Dermis microvascular lymphatic vessel endothelial cell (primary cell): ENCODE measurements at places on chromosomes 4 and X. TPM values are rescaled to one million over a fixed set of nuclear protein-coding genes. Genes with fewer than 3 reads are reported as not detected.

The CYSLTR1 gene
- total RNA-seq, result under 0.01 TPM in 2 replicates

The AKAP4 gene
- not detected in 2 replicates for total RNA-seq

The RHOXF1 gene
- not detected in 2 replicates for total RNA-seq

The BBS7 gene
- 7.8 and 11.7 TPM in 2 replicates for total RNA-seq

The FGF5 gene
- 0.13 TPM in 2 replicates for total RNA-seq

The TMPRSS11A gene
- total RNA-seq, result not detected in 2 replicates

The PROM1 gene
- under 0.01 TPM in 2 replicates for total RNA-seq

The STPG2 gene
- 0.13 TPM in 1 of 2 replicates, not detected in the other for total RNA-seq

The FAM47E gene
- 0.13 and 0.26 TPM in 2 replicates for total RNA-seq

The RENBP gene
- 10.1 and 40.3 TPM in 2 replicates for total RNA-seq

The AMTN gene
- not detected in 2 replicates for total RNA-seq

The FGFBP2 gene
- not detected in 2 replicates for total RNA-seq

The COL4A5 gene
- total RNA-seq, result 30.7 and 34.9 TPM in 2 replicates

The CXXC4 gene
- under 0.01 TPM in 1 of 2 replicates, not detected in the other for total RNA-seq

The POU3F4 gene
- not detected in 2 replicates for total RNA-seq

The ANXA3 gene
- 16.2 and 36.1 TPM in 2 replicates for total RNA-seq

The IL21 gene
- total RNA-seq, result not detected in 2 replicates

The DDX60 gene
- 19.5 and 23.4 TPM in 2 replicates for total RNA-seq

The AFM gene
- total RNA-seq, result not detected in 2 replicates

The RBM46 gene
- total RNA-seq, result not detected in 2 replicates

The MAGEB2 gene
- total RNA-seq, result not detected in 2 replicates

The MAGEA3 gene
- total RNA-seq, result not detected in 2 replicates

The NR3C2 gene
- total RNA-seq, result 6.0 and 8.5 TPM in 2 replicates

The NXF2B gene
- total RNA-seq, result not detected in 2 replicates
